ENCODE measurements at places on chromosomes 6 and 20. TPM values are rescaled to one million over a fixed set of nuclear protein-coding genes. Genes with fewer than 3 reads are reported as not detected.

IPCEF1 gene
- total RNA-seq = 18.8 TPM

MAFB gene
- 2.1 TPM for total RNA-seq

MYL9 gene
- total RNA-seq = 128 TPM

PEX6 gene
- total RNA-seq = 26.1 TPM

PRSS35 gene
- total RNA-seq = 1.3 TPM

POM121L2 gene
- 1.3 TPM for total RNA-seq

PPP1R14C gene
- 2.5 TPM for total RNA-seq

COL19A1 gene
- total RNA-seq = 0.33 TPM

PCSK2 gene
- 1.0 TPM for total RNA-seq

PNPLA1 gene
- total RNA-seq = not detected

KLHDC3 gene
- 154 TPM for total RNA-seq

ASCC3 gene
- 57.9 TPM for total RNA-seq

MYLK4 gene
- 0.97 TPM for total RNA-seq

ZNF311 gene
- 1.6 TPM for total RNA-seq

TRIM31 gene
- not detected for total RNA-seq

CDH26 gene
- 5.4 TPM for total RNA-seq

TAP1 gene
- 1.6 TPM for total RNA-seq

SPEF1 gene
- 0.23 TPM for total RNA-seq

CPXM1 gene
- total RNA-seq = 139 TPM

RNF39 gene
- not detected for total RNA-seq

IL17A gene
- not detected for total RNA-seq

CDC40 gene
- 23.2 TPM for total RNA-seq

SASH1 gene
- total RNA-seq = 138 TPM

TMEM151B gene
- 0.28 TPM for total RNA-seq

STX11 gene
- total RNA-seq = not detected

DEFB132 gene
- total RNA-seq = not detected

SMLR1 gene
- total RNA-seq = not detected

HAO1 gene
- total RNA-seq = not detected

PBOV1 gene
- total RNA-seq = not detected

SIM1 gene
- total RNA-seq = 0.41 TPM

COL20A1 gene
- total RNA-seq = not detected

TSPYL4 gene
- total RNA-seq = 21.1 TPM

ELOVL4 gene
- 3.3 TPM for total RNA-seq

TXLNB gene
- 0.41 TPM for total RNA-seq

SPATS1 gene
- not detected for total RNA-seq

DCDC2 gene
- total RNA-seq = 0.13 TPM

HLA-DRA gene
- 0.28 TPM for total RNA-seq

R3HDML gene
- not detected for total RNA-seq

ZC2HC1B gene
- 0.28 TPM for total RNA-seq

PRR18 gene
- total RNA-seq = 1.1 TPM

MATN4 gene
- not detected for total RNA-seq

IGF2R gene
- total RNA-seq = 108 TPM

VWA7 gene
- total RNA-seq = 0.74 TPM

UNC93A gene
- not detected for total RNA-seq

FAM209B gene
- 0.56 TPM for total RNA-seq

BNIP5 gene
- total RNA-seq = not detected

MUCL3 gene
- total RNA-seq = not detected

BRPF3 gene
- 37.6 TPM for total RNA-seq

HLA-DPA1 gene
- total RNA-seq = 8.5 TPM

TFAP2C gene
- total RNA-seq = 0.82 TPM

SYCP2L gene
- 8.1 TPM for total RNA-seq

ENPP1 gene
- 32.4 TPM for total RNA-seq

NRN1 gene
- total RNA-seq = 39.6 TPM
